ENCODE measurements at places on chromosomes 4 and X.

- DNase-seq, result no peak
Measured at GRCh38 chrX:69027181-69028005, 137.9 kb downstream of the PJA1 start.

GRCh38 chr4:2231082-2231481 lies 10.8 kb downstream of the HAUS3 start:
- DNase-seq, result no peak

GRCh38 chrX:10160211-10160610 lies 3.4 kb downstream of the CLCN4 start:
- DNase-seq, result no peak

DNA sequence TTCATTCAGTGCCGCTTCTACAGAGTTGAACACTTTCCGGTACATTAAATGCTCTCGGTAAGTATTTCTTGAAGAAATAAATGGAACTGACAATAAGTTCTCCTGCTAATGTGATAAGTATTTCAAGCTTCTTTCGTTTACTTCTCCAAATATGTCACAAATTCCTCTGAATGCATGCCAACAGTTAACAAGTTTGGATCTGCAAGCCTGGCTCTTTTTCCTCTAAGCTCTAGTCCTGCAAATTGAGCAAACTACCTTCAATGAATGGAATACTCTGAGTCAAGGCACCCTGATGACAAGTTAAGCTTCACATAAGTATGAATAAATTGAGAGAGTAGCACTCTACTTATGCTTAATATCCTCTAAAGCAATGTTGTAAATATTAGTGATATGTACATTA lies 403.6 kb downstream of the PDGFC start:
- DNase-seq, result no peak

DNA sequence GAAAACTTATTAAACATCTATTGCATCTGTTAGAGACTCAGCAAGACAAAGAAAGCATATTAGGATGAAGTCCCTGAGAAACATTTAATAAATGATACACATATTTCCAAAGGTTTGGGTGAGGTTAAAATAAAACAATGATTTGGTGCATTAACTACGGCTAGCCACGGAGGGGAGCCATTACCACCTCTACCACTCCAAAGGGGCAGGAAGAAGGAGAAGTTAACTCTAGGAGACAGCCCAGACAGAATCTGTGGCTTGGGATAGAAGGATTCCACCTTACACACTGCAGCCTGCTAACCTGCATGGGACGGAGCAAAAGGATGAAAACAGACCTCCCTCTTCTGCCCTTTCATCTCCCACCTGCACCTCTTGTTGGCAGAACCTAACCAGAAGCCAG lies 189.1 kb upstream of the C1QTNF7 start:
- DNase-seq, result peak; percentile 41

DNA sequence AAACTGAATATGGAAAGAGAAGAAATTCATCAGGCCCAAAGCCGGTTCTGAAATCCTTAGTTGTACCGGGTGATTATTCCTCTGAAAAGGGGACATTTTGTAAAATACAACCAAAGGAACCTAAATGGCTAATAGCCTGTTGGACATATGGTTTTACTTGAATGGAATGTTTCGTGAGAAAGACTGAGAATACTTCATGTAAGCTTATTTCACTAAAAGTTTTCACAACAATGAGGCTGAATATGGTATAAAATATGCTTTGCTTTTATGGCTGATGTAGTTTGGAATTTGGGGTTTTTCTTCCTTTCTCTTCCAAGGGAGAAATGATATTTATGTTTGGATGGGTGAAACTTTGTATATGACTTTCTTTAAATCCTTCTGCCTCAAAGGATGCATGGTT lies 2.7 kb downstream of the GRIA3 start:
- DNase-seq, result no peak
